ENCODE measurements at places on chromosomes 1 and 21.
A peak's percentile ranks its signal among the peaks of the same experiment; 100 is the strongest.

- DNase-seq: no peak
These were observed 95.7 kb upstream of the NCAM2 start for GRCh38 chr21:20902511-20902910.

GRCh38 chr1:107691540-107691939, 273.4 kb downstream of the VAV3 start:
- DNase-seq: no peak

GRCh38 chr1:236129306-236129705, 13.0 kb upstream of the GPR137B start:
- DNase-seq: no peak

- no peak for DNase-seq
These were observed 77.5 kb downstream of the RRAGC start for GRCh38 chr1:38781872-38782617.

DNA sequence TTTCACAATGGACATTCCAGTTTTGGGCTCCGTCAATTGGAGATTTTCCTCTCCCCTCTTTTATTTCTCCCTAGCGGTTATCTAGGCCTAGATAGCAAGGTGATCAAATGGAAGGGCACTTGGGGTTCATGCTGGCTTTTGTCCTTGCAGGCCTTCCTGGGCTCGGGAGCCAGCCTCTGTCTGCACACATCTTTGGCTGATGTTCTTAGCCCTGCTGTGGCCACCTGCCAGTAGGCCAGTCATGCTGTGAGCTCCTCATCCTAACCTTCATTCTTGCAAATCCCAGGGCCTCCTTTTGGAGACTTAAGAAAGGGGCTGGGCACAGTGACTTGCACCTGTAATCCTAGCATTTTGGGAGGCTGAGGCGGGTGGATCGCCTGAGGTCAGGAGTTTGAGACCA, 13.5 kb downstream of the TIE1 start:
- DNase-seq: no peak

DNA sequence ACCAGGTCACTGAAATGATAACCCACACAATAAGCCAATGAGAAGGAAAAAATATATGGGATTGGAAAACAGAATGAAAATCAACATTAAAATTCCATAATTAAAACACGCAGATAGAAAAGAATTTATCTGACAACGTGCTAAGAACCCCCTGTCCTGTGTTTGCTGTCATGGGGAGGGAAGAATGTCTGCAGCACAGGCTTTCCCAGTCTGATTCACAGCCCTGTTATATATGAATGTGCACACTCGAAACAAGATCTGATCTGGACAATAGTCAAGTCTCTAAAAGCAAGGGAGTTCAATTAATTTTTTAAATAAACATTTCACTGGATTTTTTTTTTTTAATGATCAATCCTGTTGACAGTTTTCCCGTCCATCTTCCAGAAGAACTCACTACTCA, 220.0 kb downstream of the RERE start:
- no peak for DNase-seq

- no peak for DNase-seq
These were observed 38.7 kb downstream of the DSTYK start for GRCh38 chr1:205172729-205173366.

GRCh38 chr1:158068918-158069317, 75.5 kb downstream of the KIRREL1 start:
- DNase-seq: no peak

DNA sequence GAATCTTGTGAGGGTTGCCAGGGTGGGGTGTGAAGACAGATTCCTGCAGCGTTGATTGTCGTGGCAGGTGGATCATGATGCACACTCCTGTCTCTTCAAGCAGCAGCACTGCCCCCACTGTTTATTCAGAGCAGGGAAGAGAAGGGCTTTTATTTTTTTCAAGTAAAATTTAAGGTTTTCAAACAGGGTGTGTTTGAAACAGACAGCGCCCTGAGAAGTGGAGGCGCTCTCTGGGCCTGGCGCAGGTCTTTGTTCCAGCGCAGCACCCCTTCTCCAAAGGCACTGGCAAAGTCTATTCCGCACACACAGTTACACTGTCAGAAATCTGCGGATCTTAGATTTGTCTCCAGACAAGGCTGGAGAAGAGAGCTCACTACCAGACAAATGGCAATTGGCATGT, 7.0 kb downstream of the C1orf53 start:
- no peak for DNase-seq

DNA sequence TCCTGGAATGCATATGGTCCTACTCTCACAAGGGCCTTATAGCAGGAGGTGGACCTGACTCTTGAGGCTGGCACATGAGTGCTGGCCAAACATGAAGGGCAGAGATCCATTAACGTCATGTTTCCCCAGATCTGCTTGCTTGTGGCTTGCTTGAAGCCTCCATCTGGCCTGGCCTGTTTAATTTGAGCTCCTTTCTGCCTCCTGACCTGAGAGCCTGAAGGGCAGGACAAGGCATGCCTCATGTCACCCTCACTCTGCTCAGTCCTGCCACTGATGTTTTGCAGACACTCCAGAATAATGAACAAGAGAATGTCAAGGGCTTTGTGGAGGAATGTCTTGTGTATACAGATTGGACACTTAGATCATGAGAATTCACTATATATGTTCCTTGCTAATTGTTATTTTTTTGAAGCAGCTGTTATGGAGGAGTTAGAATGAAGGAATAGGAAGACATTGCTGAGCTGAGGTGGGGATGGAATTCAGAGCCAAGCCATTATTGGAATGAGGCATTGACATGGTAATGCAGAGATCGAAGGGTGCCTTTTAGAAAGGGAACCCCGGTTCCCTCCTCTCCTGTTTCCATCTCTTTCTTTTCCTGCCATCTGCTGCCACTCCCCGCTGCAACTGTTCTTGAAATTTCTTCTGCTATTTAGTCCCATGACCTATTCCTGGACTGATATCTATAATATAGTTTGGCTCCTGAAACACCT, 457.0 kb upstream of the PROX1 start:
- no peak for DNase-seq

DNA sequence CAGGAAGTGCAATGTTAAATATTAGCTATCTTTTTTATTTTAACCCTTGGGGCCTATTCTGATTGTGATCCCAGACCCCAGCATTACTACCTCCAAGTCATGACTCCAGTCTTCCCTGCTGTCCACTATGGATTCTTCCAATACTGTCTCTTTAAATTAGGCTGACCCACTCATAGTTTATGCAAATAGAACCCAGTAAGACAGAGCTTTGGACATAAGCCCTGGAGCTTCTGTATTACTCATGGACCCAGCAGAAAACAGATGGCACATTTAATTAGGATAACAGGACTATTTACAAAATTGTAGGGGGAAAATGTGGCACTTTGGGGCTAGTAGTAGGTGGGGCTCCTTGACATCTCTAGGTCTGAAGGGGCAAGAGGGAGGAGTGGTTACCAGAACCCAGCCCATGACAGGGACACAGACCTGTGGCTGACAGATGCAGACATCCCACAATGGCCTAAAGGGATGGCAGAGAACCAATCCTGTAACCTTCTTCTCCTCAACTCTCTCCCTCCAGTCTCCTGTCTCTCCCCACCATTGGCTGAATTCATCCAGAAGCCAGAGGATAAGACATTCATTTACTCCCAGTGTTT, 233.5 kb downstream of the OMA1 start:
- DNase-seq: no peak

- no peak for DNase-seq
These were observed 8.3 kb upstream of the RUNX1 start for GRCh38 chr21:35057428-35057827.

- peak; percentile 2 for DNase-seq
These were observed 46.5 kb upstream of the RNF11 start for GRCh38 chr1:51189421-51190073.

DNA sequence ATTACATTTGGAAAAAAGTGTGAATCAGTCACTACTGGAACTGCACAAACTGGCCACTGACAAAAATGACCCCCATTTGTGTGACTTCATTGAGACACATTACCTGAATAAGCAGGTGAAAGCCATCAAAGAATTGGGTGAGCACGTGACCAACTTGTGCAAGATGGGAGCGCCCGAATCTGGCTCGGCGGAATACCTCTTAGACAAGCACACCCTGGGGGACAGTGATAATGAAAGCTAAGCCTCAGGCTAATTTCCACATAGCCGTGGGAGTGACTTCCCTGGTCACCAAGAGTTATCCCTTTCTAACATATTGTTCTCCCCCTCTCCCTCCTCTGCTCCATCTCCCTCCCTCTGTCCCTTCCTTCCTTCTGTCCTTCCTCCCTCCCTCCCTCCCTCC, 47.7 kb upstream of the RHOU start:
- no peak for DNase-seq

DNA sequence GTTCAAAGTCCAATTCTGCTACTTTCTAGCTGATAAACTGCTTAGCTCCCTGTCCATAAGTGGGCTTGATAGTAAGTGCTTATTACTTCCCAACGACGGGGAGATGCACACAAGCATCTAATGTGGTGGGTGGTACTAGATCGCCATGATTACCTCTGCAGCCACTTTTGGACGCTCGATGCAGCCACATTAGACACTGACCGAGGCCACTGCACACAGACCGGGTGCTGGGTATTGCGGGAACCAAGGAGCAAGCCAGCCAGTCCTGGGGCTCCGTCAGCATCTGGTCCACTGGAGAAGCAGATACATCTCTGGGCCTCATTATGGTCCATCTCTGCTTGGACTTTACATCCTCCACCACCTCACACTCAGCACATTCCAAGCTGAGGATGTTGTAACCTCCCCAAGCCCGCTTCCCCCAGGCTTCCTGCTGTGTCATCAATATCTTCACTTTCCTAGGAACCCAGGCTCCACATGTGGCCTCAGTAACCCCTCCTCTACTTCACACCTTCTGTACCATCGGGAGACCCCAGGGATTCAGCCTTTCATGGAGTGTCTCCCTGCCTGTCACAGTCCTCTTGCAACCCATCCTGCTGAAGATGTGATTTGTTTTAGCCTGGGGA, 48.2 kb downstream of the RHOU start:
- DNase-seq: no peak

DNA sequence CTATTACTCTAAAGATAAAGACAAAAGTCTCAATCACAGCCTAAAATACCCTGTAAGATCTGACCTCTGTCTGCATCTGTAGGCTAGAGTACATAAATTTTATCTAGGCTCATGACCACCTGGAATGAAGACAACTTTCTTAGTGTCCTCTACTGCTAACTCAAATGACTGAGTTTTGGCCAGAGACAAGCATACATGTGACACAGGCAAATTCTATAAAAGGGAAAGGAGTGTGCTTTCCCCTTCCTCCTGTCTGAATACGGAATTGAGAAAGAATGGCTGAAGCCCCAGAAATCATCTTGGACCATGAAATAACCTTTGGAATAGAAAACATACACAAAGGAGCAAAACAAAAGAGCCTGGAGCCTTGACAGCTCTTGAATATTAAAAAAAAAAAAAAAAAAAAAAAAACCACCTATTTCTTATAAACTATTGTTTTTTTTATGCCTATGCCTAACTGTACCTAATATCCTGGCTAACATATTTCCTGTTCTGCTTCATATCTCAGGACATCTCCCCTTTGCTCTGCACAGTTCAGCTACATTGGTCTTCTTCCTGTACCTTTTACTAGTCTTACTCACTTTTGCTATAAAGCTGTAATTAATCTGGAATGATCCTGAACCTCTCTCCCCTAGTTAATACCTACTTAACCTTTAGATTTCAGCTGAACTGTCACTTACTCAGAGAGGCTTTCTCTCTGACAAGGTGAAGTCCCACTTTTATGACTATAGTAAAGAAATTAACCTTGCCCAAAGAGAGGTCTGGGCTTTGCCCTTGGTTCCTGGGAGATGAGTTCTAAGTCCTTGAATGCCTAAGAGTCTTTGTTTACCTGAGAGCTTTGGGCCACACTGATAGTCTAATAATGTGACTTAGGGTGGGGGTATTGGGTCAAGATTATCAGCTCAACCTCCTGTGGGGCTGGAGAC, 16.1 kb downstream of the UCHL5 start:
- DNase-seq: no peak

GRCh38 chr1:2128189-2128901, 66.2 kb downstream of the FAAP20 start:
- DNase-seq: no peak

DNA sequence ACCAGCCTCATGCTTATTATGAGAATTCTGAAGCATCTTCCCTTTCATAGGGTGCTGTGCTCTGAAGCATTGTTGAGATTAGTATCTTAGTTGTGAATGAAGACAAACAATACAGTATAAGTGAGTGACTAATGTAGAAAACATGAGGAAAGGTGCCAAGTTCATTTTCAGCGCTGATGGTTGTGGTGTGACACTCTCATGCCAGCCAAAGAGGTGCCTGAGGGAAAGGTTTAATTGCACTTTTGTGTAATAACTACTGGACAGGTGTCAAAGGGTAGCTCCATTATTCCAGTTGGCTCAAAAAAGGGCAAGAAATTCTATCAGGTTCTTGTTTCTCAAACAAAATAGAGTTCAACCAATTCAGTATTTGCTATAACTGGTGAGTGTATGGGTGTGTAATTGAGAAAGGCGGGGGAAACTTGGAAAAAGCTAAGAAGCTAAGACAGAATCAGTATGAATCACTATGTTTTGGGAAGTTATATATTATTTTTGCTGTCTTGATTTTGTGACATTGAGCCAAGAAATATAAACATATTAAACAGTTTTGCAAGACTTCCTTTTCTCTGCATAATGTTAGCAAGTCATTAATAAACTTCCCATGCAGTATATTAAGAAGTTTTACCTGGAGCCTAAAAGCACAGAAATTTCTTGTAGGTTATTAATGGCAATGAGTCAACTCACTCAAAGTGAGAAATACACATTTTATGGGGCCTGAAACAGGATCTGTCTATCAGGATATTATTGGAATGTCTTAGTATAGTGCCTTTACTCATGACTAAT, 31.8 kb downstream of the KCNK2 start:
- no peak for DNase-seq

GRCh38 chr1:228478912-228479711, 8.1 kb upstream of the RNF187 start:
- DNase-seq: no peak

- DNase-seq: no peak
These were observed 354.1 kb upstream of the B3GALT2 start for GRCh38 chr1:193540511-193540910.

- no peak for DNase-seq
These were observed 14.7 kb downstream of the PKN2 start for GRCh38 chr1:88698764-88699163.

DNA sequence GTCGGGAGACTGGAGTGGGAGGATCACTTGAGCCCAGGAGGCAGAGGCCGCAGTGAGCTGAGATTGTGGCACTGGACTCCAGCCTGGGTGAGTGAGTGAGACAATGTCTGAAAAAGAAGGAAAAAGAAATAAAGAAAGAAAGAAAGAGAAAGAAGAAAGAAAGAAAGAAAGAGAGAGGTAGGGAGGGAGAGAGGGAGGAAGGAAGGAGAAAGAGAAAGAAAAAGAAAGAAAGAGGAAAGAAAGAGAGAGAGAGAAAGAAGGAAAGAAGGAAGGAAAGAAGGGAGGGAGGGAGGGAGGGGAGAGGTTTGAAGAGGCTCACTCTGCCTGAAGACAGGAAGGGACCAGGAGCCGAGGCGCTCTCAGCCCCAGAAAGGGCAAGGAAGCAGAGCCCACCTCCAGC, 4.8 kb upstream of the TCP10L start:
- DNase-seq: no peak

DNA sequence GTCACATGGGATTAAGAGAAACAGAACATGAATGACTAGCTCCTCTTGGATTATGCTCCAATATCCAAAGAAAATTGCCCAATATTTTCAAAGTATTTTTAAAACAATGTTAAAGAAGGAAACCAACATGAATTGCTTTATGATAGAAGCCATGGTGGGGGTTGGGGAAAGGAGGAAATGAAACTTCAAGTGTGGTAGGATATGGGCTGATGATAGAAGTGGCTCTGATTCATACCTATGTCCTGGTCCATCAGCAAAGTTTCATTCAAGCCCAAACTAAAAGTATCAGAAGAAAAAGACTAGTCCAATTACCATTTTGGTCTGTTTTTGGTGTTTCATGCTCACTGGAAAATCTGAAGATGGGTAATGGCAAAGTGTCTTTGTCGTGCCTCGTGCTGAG, 104.2 kb upstream of the PROX1 start:
- no peak for DNase-seq

Measured in substantia nigra (tissue), 51 donors.